ENCODE measurements at places on chromosomes 6 and 20.

- no peak for DNase-seq
These were observed 4.0 kb downstream of the PKIG start for GRCh38 chr20:44586289-44586911.

GRCh38 chr6:163355426-163355991 lies 59.0 kb upstream of the QKI start:
- no peak for DNase-seq

DNA sequence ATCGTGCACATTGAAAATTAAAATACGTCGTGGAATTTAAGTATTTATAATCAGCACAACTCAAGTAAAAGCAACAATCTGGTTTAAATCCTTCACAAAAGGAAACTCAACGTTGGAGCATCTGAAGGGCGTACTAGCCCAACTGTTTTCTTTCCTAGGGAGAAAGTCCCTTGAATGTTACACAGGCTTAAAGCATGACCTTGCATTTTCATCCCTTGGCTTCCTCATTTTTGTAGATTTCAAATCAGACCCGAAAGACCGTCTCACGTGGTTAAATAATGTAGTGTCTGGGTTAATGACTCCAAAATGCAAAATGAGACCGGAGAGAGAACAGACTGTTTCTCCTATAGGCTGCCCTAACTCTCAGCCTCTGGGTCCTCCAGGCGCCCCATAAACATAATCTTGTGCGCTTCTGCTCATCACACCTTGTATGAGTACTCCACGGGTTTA lies 249.2 kb upstream of the RREB1 start:
- DNase-seq = no peak

GRCh38 chr6:11616200-11616611 lies 78.7 kb downstream of the TMEM170B start:
- DNase-seq = no peak

- DNase-seq = no peak
These were observed 140.9 kb downstream of the EYS start for GRCh38 chr6:65566117-65566516.

DNA sequence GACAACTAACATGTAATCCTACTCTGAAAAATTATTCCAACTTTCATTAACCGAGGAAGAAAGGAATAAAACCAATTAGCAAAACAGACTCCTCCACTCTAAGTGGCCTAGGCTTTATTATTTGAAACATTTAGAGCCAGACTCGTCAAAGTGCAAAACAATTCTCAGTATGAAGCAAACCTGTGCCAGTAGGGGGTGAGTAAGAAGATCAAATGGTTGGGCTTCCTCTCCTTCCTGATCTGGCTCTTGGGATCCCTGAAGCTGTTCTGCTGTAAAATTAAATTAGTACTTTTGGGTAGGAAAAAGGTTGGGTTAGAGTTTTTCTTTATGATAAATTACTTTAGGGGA lies 177.6 kb upstream of the MAN1A1 start:
- no peak for DNase-seq

GRCh38 chr20:58194175-58194791 lies 34.2 kb downstream of the ANKRD60 start:
- DNase-seq = no peak

DNA sequence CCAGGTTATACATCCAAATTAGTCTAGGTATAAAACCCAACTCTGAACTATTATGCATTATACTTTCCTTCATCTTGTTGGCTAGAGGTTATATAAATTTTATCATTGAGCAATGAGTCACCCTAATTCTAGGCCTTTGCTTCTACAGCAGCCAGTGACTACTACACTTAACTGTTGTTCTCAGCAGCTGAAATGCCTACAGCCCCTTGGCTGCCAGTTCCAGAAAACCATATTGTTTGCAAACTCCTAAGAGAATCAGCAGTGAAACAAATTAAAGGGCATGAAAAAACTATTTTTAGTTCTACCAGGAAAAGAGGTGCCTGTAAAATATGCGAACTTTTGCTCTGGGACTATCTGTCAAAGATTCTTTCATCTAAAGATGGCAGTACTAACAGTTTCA lies 292.8 kb downstream of the FRK start:
- DNase-seq = no peak

DNA sequence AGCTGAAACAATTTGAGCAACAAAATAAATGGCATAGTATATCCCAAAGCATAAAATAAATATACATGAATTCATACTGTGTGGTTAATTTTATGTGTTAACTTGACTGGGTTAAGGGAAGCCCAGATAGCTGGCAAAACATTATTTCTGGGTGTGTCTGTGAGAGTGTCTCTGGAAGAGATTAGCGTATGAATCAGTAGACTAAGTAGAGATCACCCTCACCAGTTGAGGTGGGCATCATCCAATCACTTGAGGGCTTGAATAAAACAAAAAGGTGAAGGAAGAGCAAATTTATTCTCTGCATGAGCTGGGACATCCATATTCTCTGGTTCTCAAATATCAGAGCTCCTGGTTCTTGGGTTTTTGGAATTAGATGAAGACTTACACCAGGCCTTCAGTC lies 17.9 kb downstream of the SLC22A16 start:
- no peak for DNase-seq

DNA sequence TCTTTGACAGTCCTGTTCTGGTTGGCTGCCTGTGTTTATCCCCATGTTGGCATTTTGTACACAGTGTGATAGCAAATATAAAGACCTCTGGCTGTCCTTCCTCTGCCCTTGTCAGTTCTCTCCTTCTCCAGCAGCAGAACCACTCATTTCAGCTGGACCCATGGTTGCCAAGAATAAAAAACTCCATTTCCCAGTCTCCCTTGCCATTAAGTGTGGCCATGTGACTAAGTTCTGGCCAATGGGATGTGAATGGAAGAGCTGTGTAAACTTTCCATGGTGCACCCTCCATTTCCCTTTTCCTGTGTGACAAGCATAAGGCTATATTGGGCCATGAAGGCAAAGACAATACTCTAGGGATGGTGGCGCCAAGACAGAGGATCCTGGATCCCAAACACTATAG lies 78.4 kb upstream of the TBC1D7 start:
- DNase-seq = no peak

DNA sequence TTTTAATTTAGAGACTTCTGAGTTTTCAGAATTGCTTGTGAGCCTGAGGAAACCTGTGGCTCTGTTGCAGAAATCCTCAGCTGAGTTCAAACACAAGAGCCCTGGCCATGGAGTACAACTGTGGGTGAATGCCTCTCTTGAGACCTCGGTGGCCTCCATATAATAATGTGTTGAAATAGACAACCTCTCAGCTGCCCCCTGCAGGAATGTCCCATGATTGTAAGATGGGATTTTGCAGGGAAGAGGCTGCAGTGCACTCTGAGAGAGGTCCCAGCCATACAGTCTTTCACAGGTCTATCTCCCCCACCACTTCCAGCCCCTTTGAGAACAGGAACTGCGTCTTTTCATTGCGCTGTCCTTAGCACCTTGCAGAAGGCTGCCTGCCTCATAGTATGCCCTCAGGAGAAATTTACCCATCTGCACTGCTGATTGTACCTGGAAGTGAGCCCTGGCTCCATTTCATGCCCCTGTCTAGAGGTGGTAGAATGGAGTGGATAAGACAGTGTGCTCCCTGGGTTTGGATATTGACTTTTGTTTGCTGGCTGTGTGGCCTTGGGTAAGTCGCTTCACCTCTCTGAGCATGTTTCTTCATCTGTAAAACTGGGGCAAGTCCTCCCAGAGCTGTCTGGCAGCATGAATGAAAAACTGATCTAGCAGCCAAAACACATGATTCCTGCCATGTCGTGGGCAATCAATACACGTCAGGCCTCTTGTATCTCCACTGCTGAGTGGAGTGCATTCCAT lies 16.8 kb upstream of the CDH22 start:
- peak; percentile 77 for DNase-seq

- no peak for DNase-seq
These were observed 318.7 kb upstream of the SOX4 start for GRCh38 chr6:21274851-21275250.

DNA sequence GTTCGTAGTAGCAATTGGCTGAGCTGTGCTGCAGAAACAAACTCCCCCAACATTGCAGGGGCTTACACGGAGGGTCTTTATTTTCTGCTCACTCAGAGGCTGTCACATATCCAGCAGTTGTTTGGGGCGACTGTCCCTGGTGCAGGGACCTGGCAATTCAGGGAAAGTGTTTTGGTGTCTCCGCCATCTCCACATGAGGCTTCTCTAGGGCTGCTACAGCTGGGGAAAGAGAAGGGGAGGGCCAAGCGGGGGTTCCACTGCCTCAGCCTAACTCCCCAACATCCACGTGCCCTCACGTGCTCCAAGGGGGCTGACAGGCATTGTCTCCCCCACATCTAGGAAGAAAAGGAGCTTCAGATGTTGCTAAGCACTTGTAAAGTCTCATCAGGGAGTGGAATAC lies 61.3 kb upstream of the NXT1 start:
- DNase-seq = no peak

GRCh38 chr20:24166412-24166811 lies 177.8 kb upstream of the GGTLC1 start:
- no peak for DNase-seq

- DNase-seq = no peak
These were observed 261.2 kb upstream of the MARCKS start for GRCh38 chr6:113595911-113596376.

DNA sequence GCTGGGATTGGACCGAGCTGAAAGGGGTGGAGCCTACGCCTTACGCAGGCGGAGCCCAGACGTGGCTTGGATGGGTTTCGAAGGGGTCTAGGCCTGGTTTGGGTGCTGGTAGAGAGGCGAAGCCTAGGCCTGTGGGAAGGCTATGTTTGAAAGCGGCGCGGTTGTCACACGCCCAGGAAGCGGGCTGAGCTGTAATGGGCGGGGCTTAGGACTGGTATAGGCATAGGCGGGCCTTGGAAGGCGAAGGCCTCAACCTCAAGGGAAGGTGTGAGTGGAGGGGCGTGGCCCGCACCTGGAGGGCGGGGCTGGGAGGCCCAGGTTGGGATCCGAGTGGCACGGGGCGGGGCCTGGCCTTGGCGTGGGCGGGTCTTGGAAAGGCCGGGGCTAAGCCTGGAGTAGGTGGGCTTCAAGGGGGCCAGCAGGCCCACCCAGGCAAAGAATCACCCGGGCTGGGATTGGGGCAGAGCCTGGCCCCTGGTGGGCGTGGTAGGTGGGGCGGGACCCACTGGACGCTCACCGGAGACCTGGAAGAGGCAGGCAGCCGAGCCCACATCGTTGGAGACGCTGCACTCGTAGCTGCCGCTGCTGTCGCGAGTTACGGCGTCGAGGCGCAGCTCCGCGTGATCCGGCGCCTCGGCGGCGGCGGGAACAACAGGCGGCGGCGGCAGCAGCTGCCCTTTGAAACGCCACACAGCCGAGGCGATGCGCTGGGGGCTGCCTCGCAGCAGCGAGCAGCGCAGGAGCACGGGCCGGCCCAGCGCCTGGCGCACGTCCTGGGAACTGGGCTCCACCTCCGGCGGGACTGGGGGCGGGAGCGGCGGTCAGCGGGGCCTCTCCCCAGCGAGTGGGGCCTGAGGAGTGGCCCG lies 49.0 kb downstream of the MDGA1 start:
- DNase-seq = no peak

GRCh38 chr6:156533872-156534524 lies 243.2 kb upstream of the ARID1B start:
- no peak for DNase-seq

- no peak for DNase-seq
These were observed 24.8 kb downstream of the ZNF311 start for GRCh38 chr6:28980137-28980851.

GRCh38 chr6:157304899-157305663 lies 18.2 kb downstream of the TMEM242 start:
- DNase-seq = peak; percentile 67

GRCh38 chr20:61252601-61253263 lies 671 bp downstream of the CDH4 start:
- no peak for DNase-seq

DNA sequence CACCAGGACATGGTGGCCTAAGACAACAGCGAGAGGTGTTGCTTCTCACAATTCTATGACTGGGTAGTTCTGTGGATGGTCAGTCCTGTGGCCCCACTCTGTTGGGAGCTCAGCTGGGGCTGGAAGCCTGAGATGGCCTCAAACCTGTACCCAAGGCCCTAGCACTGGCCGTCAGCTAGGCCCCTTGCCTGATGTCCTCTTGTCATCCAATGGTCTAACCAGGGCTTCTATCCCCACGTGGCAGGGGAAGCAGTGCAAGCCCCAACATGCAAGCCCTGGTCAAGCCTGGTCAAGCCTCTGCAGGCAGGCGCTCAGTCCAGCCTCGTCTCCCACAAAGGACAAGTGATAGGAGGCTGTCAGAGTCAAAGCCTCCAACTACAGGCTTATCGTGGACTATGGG lies 196.5 kb upstream of the CST7 start:
- DNase-seq = no peak

DNA sequence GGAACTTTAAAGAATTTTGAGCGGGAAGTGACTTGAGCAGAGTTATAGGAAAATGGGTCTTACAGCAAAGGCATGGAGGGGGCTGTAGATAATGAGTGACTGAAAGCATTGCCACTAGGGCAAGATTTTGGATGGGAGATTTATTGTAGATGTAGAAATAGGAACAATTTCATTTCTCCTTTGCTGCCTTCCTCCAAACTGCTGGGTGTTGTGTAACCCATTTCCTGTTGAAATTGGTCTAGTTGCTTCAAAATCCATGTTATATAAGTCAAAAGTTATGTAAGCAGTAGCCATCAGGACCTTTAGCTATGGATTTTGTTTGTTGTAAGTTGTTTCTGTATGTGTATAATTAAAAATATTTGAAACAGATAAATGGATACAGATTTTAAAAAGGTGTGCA lies 11.1 kb downstream of the YWHAB start:
- DNase-seq = no peak
